ENCODE measurements at places on chromosomes 4 and X. TPM values are rescaled to one million over a fixed set of nuclear protein-coding genes. Genes with fewer than 3 reads are reported as not detected.

PNPLA4 gene
- total RNA-seq = 11.8 TPM

ACSL4 gene
- 90.0 TPM for total RNA-seq

MAGEA8 gene
- total RNA-seq = not detected

OCRL gene
- total RNA-seq = 10.9 TPM

MMGT1 gene
- total RNA-seq = 5.0 TPM

DMRTC1 gene
- not detected for total RNA-seq

ASB9 gene
- not detected for total RNA-seq

KCND1 gene
- 0.59 TPM for total RNA-seq

GAK gene
- total RNA-seq = 48.7 TPM

RAB41 gene
- total RNA-seq = not detected
